ENCODE measurements at places on chromosomes 7 and 10. TPM values are rescaled to one million over a fixed set of nuclear protein-coding genes. Genes with fewer than 3 reads are reported as not detected.

GRCh38 chr7:130294314-130294713 lies 1.4 kb downstream of the CPA4 start:
- no peak overlapping the region for H3K27ac ChIP-seq
- H3K36me3 ChIP-seq, result no peaks in the 10 kb centered on the region
- H3K4me1 ChIP-seq, result no peaks in the 10 kb centered on the region
- DNase-seq, result no peak

- DNase-seq, result no peak
- no peaks in the 10 kb centered on the region for H3K4me1 ChIP-seq
- H3K4me3 ChIP-seq, result no peak overlapping the region
- no peaks in the 10 kb centered on the region for H3K36me3 ChIP-seq
- H3K27ac ChIP-seq, result no peak overlapping the region
These were observed 162.1 kb downstream of the RAB11FIP2 start for GRCh38 chr10:117884592-117884991.

- DNase-seq, result no peak
- no peaks in the 10 kb centered on the region for H3K27me3 ChIP-seq
- peak overlapping the region; percentile 45 for H3K4me3 ChIP-seq
- H3K27ac ChIP-seq, result peak overlapping the region; percentile 96
- no peaks in the 10 kb centered on the region for H3K36me3 ChIP-seq
- peaks cover 7% of the 10 kb centered on the region for H3K4me1 ChIP-seq
These were observed 208.4 kb upstream of the KLF14 start for GRCh38 chr7:130942211-130942964.

GRCh38 chr10:113058523-113059370 lies 108.7 kb downstream of the TCF7L2 start:
- no peak overlapping the region for H3K4me3 ChIP-seq
- no peak for DNase-seq
- H3K4me1 ChIP-seq, result peaks cover 38% of the 10 kb centered on the region
- no peaks in the 10 kb centered on the region for H3K36me3 ChIP-seq
- H3K27me3 ChIP-seq, result no peaks in the 10 kb centered on the region
- H3K27ac ChIP-seq, result no peak overlapping the region

- DNase-seq, result peak; percentile 59
- H3K27me3 ChIP-seq, result no peaks in the 10 kb centered on the region
- peak overlapping the region; percentile 1 for H3K4me3 ChIP-seq
These were observed 92.0 kb upstream of the PRR15 start for GRCh38 chr7:29471444-29472138.

- H3K27ac ChIP-seq, result no peak overlapping the region
- H3K4me3 ChIP-seq, result no peak overlapping the region
- no peaks in the 10 kb centered on the region for H3K36me3 ChIP-seq
- no peak for DNase-seq
These were observed 15.8 kb downstream of the RPP30 start for GRCh38 chr10:90887555-90887954.

DNA sequence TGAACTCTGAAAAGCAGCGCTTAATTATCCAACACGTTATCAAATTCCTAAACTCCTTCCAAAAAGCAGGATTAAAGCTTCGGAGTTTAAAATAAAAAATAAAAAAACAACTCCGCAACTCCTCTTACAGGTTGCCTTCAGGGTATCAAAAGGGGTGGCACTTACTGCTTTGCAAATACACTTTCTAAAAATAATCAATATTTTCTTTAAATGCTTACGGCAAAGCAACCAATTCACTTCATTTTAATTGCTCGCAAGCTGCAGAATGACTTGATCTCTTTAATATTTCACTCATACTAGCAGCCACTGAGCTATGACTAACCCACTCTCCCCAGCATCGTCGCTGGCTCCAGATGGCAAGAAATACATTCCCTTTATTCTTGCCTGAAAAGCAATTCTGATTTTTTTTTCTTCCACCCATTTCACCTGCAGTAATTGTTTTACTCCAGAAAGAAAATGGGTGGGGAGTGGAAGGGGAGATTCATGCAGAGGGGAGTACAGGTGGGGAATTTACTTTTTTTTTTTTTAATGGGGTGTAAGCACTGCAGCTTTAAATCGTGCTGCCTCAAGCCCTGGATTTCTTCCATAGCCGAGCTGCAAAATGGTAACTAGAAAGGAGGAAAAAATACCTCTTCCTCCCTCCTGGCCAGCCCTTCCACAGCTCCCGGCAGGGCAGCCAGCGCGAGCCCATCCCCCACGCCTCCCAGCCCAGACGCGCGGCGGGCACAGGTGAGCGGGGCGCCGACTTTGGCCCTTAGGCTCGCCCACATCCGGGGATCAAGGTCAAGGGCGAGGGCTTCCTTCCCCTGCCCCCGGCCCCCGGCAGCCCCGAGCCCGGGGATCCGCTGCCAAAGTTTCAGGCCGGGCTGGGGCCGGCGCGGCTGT lies 54.2 kb upstream of the FHIP2A start:
- no peaks in the 10 kb centered on the region for H3K27me3 ChIP-seq
- H3K27ac ChIP-seq, result no peak overlapping the region
- H3K36me3 ChIP-seq, result no peaks in the 10 kb centered on the region
- no peak for DNase-seq
- peaks cover 15% of the 10 kb centered on the region for H3K4me1 ChIP-seq

- H3K27ac ChIP-seq, result no peak overlapping the region
- no peaks in the 10 kb centered on the region for H3K36me3 ChIP-seq
- no peak overlapping the region for H3K4me3 ChIP-seq
- DNase-seq, result no peak
- no peaks in the 10 kb centered on the region for H3K27me3 ChIP-seq
These were observed 54.6 kb upstream of the STARD3NL start for GRCh38 chr7:38123494-38123893.

DNA sequence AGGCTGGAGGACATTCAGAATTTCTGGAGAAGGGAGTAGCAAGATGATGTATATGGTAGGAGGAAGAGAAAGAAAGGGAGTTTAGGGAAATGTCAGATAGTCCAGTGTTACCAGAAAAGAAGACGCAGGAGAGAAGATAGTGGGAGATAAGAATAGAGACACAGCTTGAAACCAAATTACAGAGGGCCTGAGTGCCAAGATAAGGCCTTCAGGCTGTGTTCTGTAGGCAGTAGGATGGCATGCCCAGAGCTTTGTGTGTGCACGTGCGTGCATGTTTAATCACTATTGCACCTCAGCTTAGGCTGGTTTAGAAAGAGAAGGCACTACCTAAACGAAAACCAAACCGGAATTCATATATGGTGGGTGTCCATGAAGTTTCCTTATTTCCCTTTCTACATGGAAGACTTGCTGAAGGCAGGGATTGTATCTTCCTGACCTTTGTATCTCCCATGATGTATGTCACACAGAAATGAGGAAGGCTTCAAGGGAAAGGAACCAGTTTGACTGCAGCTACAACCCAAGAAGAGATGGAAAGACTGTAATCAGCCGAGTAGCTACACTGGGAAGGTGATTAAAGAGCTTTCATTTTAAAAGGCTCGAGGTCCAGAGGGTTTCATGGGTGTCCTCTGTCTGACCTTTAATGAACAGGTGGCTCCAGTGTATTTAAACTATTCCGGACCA lies 35.8 kb upstream of the BHLHA15 start:
- no peak overlapping the region for H3K27ac ChIP-seq
- H3K4me1 ChIP-seq, result 0 out of 2 replicates have a peak, but pooled peaks cover 3% of the 10 kb centered on the region
- H3K27me3 ChIP-seq, result no peaks in the 10 kb centered on the region
- no peaks in the 10 kb centered on the region for H3K36me3 ChIP-seq

- no peak overlapping the region for H3K27ac ChIP-seq
- no peaks in the 10 kb centered on the region for H3K36me3 ChIP-seq
- no peaks in the 10 kb centered on the region for H3K27me3 ChIP-seq
- DNase-seq, result no peak
- H3K4me1 ChIP-seq, result no peaks in the 10 kb centered on the region
These were observed 132.3 kb upstream of the ANK3 start for GRCh38 chr10:60521974-60522405.

- H3K27ac ChIP-seq, result no peak overlapping the region
- H3K27me3 ChIP-seq, result no peaks in the 10 kb centered on the region
- no peak for DNase-seq
- H3K4me1 ChIP-seq, result no peaks in the 10 kb centered on the region
- no peak overlapping the region for H3K4me3 ChIP-seq
These were observed 73.8 kb upstream of the TMEM140 start for GRCh38 chr7:135074096-135074495.

- H3K36me3 ChIP-seq, result no peaks in the 10 kb centered on the region
- DNase-seq, result no peak
- no peak overlapping the region for H3K4me3 ChIP-seq
- H3K27ac ChIP-seq, result no peak overlapping the region
- no peaks in the 10 kb centered on the region for H3K4me1 ChIP-seq
These were observed 242.6 kb downstream of the DNAJB6 start for GRCh38 chr7:157579425-157579824.

DNA sequence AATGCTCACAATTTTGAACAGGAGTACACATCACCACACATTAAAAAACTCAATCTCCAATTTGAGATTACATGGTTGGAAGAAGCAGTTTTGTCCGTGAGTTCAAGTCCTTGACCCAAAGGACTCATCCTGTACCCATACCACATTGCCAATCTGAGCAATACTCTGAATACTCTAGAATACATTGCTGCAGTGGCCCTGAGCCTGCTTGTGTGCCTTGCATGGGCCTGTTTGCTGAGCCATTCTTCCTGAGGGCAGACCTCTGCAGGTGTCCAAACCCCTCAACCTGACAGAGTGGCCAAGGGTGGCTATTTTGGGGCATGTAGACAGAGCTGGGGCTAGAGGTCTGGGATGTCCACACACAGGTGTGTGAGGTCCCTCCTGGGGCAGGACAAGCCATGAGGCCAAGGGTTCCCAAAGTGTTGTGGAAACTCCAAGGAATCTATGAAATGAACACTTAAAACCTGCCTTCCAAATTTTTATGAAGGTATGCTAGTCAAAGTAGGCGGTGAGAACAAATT lies 15.5 kb downstream of the AGMO start:
- H3K36me3 ChIP-seq, result no peaks in the 10 kb centered on the region
- H3K4me1 ChIP-seq, result no peaks in the 10 kb centered on the region
- H3K4me3 ChIP-seq, result no peak overlapping the region
- H3K27ac ChIP-seq, result no peak overlapping the region

DNA sequence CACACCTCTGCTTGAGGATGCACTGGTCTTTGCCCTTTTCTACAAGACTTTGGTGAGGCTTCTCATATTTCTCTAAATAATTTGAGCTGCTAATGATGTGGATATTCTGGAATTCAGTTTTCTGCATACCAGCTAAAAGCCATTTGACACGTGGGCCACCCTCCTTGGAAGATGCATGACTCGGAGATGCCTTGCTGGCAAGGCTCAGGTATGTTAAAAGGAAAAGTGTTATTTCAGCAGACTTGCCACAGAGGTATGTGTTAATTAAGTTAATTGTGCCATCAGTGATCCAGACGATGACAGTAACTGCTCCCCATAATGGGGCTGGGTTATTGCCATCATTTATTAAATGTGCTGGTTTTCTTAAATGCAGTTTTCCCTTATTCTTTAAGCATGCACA lies 8.8 kb upstream of the GFRA1 start:
- H3K4me3 ChIP-seq, result no peak overlapping the region
- no peaks in the 10 kb centered on the region for H3K27me3 ChIP-seq

GRCh38 chr7:53458636-53459035 lies 423.2 kb downstream of the POM121L12 start:
- H3K4me1 ChIP-seq, result no peaks in the 10 kb centered on the region
- H3K27ac ChIP-seq, result no peak overlapping the region
- no peaks in the 10 kb centered on the region for H3K36me3 ChIP-seq
- no peaks in the 10 kb centered on the region for H3K27me3 ChIP-seq

DNA sequence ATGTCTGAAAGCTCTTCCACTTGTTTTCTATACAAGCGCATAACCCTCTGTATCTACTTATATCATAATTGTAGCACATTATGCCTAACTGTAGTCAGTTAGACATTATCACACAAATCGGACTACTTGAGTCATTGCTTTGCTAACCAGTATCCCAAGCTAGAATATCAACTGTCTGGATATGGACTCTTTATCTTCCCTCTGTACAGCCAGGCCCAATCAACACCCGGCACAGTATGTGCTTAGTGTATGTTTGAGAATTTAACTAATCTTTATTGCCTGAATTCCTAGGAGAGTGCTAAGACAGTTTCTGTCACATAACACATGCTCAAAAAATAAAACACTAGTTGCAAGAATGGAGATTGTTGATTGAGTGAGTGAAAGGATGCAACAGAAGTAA lies 211.2 kb downstream of the ARL4A start:
- no peaks in the 10 kb centered on the region for H3K36me3 ChIP-seq
- H3K4me1 ChIP-seq, result peaks cover 17% of the 10 kb centered on the region
- peak overlapping the region; percentile 11 for H3K27ac ChIP-seq
- H3K27me3 ChIP-seq, result no peaks in the 10 kb centered on the region
- DNase-seq, result peak; percentile 46
- H3K4me3 ChIP-seq, result no peak overlapping the region

DNA sequence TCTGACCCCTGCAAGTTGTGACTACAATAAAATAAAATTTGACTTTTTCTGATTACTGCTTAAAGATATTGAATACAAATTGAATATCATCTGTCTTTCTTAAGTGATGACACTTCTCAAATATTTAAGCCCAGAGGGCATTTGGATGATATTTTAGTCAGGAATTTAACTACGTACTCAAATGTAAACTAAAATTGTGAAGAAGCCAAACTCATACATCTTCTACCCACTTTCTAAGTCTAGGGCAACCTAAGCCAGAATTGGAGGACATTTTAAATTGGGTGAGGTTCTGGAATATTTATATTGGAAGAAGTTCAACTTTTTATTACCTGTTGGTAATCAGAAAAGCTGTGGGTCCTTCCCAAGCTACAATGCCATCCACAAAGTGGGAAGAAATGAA lies 149.1 kb upstream of the WDR11 start:
- DNase-seq, result no peak
- no peaks in the 10 kb centered on the region for H3K36me3 ChIP-seq
- H3K27me3 ChIP-seq, result no peaks in the 10 kb centered on the region

DNA sequence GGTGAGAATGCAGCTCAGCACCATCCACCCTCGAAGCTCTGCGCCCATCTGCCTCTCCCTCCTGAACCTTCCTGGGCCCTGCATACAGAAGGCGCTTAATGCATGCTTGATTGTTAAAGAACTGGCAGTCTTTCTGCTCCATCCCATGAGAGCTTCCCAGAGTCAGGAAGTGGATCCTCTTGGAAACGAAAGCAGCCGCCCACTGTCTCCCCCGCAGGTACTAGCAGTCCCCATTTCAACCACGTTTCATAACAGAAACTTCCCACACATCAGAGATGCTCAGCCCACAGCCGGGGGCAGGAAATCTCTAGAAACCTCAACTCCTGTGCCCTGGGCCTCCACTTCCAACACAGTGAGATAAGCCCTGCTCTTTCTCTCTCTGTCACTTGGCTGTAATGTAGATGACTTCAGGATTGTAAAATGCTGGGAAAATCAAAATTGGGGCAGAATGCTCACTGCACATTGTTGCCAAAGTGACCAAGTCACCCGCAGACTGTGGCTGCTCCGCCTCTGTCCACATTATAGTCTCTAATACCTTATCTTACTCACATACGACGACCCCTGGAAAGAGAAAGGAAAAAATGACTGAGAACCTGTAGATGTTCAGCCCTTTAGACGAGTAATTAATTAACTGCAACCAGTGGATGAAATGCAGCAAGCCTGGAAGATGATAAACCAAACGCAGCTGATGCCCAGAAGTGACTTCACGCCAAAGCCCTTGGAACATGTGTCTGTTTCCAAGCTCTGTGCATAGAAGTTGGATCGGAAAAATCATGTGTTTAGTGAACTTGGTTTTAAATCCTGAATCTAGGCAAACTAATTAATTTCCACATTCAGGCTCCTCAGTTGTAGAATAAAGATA lies 28.5 kb downstream of the GSDME start:
- no peak overlapping the region for H3K4me3 ChIP-seq
- H3K27me3 ChIP-seq, result no peaks in the 10 kb centered on the region
- peaks cover 15% of the 10 kb centered on the region for H3K4me1 ChIP-seq

Gene GIMAP2
- total RNA-seq, result not detected

Gene CCDC126
- 11.3 TPM for total RNA-seq

Gene PAPSS2
- 4.3 TPM for total RNA-seq

Gene PPIF
- total RNA-seq, result 116 TPM

Gene CABCOCO1
- total RNA-seq, result not detected

Gene AP1S1
- total RNA-seq, result 52.3 TPM

Gene LAMB1
- total RNA-seq, result 418 TPM

Gene MMP21
- total RNA-seq, result not detected

Data from Caco-2 (cell line).